NCI-H146 (cell line): ENCODE measurements at places on chromosomes 1 and 21.
A peak's percentile ranks its signal among the peaks of the same experiment; 100 is the strongest.

- no peak for DNase-seq
Observed at GRCh38 chr1:186681121-186681520, 898 bp upstream of the PTGS2 start.

GRCh38 chr21:37800456-37801061 is 115.7 kb downstream of the KCNJ6 start:
- no peak for DNase-seq

- DNase-seq: no peak
Observed at GRCh38 chr21:16569679-16570078, 839.9 kb downstream of the USP25 start.

GRCh38 chr1:54977533-54978297 is 2.7 kb upstream of the TMEM61 start:
- DNase-seq: peak; percentile 62

- no peak for DNase-seq
Observed at GRCh38 chr1:85019994-85020393, 23.1 kb upstream of the MCOLN2 start.

- DNase-seq: no peak
Observed at GRCh38 chr1:188599313-188599712, 1770.6 kb downstream of the PLA2G4A start.

DNA sequence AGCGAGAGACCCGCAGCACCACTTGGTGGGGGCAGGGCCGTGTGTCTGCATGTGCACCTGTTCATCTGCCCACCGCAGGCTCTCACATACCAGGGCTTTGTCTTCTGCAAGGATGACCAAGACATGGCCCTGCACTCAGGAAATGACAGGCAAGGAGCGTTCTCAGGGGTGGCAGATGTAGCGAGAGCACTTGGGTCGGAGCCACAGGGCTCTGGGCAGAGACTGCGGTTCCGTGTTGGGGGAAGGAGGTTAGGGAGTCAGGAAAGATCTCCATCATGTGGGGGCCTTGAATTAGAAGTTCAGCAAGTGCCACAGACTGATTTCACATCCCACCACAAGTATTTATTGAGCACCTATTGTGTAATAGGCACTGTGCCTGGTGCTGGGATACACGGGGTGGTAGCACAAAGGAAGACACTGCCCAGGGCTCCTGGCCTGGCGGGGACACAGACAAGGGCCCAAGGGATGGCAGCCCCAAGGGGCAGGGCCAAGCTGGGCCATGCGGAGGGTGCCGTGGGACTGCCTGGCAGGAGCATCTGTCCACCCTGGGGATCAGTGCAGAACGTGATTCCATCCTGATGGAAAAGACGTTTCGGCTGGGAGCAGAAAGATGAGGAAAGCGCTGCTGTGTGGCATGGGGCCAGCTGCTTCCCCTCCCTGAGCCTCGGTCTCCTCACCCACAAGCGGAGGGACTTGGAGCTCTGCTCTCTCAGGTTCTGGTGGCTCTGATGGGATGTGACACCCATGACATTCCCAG is 11.4 kb upstream of the SPSB1 start:
- no peak for DNase-seq

- DNase-seq: no peak
Observed at GRCh38 chr1:112320058-112320457, 76.0 kb upstream of the CTTNBP2NL start.
